T-cell (primary cell): ENCODE measurements at places on chromosomes 16 and 17. TPM values are rescaled to one million over a fixed set of nuclear protein-coding genes. Genes with fewer than 3 reads are reported as not detected.

- DNase-seq, result no peak
Measured at GRCh38 chr16:51898872-51899271, 648.1 kb downstream of the TOX3 start.

DNA sequence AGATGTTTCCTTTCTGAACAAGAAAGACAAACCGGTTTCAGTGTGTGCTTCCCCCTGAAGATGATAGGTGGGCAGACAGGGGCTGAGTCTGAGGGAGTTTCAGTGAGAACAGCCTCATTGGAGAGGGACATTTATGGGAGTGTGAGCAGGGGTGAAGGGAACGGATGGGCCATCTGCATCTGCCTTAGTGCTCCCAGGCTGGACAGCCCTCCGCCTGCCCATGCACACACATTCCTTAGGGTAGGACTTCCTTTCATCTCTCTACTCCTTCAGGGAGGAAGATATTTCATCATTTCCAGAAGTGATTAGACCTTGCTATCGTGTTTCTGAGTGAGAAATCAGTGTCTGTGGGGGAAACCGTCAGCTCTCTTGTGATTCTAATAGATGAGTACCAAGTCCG lies 3.8 kb downstream of the SHISA6 start:
- no peak for DNase-seq

DNA sequence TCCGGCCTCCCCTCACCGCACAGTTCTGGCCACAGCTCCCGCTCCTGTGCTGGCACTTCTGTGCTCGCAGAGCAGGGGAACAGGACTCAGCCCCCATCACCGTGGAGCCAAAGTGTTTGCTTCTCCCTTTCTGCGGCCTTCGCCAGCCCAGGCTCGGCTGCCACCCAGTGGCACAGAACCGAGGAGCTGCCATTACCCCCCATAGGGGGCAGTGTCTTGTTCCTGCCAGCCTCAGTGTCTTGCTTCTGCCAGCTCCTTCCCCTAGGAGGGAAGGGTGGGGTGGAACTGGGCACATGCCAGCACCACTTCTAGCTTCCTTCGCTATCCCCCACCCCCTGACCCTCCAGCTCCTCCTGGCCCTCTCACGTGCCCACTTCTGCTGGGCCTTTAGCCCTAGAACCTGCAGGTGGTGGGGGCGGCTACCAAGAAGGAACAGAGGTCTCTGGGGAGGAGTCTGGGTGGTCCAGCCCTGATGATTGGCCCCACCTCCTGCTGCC lies 645 bp upstream of the ELMO3 start:
- DNase-seq, result no peak

The KIF1C gene
- 15.3 TPM for total RNA-seq

The RAPGEFL1 gene
- 8.4 TPM for total RNA-seq

GRCh38 chr17:22671110-22671509 lies 978.8 kb downstream of the KCNJ18 start:
- no peak for DNase-seq

GRCh38 chr16:30053376-30054015 lies 12.1 kb upstream of the ALDOA start:
- no peak for DNase-seq

DNA sequence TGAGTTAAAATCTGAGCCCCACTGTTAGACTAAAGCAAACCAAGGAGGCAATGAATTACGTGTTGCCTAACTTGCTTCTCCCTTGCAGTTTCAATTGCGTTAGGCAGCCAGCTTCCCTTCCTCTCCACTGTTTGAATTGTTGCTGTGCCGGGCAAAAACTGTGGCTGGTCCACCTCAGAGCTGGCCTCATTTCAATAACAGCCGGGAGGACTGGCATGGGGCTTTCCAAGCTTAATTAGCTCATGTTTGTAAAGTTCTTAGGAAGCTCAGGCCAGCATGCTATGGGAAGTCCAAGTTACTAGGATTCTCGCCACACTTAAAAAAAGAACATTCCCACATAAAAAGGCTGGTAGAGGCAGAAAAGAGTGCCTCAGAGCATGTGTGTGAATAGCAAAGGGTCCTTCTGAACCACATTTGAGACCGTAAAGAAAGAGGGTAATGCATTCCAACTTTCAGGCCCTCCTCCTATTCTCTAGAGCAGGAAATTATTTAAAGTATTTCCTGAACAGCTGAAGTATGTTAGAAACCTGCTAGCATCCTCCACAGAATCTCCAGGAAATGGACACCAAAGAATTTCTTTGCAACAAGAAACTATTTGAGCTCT lies 79.0 kb upstream of the SMURF2 start:
- no peak for DNase-seq

The TMEM238L gene
- total RNA-seq, result not detected

- DNase-seq, result no peak
Measured at GRCh38 chr17:39973496-39973895, 7.1 kb upstream of the PSMD3 start.

DNA sequence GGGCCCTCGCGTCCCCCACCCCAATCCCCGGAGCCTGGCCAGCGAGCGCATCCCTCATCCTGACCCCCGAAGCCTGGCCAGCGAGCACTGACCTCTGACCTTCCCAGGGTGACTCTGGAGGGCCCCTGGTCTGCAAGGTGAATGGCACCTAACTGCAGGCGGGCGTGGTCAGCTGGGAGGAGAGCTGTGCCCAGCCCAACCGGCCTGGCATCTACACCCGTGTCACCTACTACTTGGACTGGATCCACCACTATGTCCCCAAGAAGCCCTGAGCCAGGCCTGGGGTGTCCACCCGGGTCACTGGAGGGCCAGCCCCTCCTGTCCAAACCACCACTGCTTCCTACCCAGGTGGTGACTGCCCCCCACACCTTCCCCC lies 2.3 kb downstream of the TPSD1 start:
- DNase-seq, result no peak

The CUEDC1 gene
- 0.69 TPM for total RNA-seq

The BAIAP2 gene
- total RNA-seq, result 12.0 TPM

DNA sequence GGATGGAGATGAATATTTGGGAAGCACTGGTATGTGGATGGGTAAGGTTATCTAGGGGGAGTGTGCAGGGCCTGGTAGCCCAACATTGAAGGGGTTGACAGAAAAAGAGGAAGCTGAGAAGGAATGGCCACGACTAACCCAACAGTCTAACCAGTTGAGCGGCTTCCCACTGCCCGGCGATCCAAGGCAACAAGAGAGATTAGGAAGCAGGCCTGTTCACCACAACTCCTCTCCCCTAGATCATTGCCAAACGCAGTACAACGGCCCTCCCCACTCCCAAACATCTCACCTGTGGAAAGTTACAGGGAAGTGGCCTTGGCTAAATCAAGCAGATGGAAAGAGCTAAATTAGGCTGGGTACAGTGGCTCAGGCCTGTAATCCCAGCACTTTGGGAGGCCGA lies 11.2 kb upstream of the RANGRF start:
- no peak for DNase-seq

DNA sequence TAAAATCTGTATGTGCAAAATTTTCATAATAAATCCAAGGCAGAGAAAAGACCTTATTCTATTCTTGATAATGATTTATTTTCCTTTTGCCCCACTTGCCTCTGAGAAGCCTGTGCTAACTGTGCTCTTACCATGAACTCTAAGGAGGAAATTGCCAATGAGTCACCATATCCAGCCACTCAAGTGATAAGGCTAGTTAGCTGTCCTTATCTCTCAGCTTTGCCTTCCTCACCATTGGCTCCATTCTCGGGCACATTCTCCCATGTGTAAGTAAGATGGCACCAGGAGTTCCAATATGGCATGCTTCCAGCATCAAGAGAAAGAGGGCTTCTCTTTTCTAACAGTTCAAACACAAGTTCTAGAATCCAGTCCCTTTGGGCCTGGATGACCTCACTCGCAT lies 142.4 kb downstream of the TOX3 start:
- no peak for DNase-seq

The CNTD1 gene
- total RNA-seq, result not detected

DNA sequence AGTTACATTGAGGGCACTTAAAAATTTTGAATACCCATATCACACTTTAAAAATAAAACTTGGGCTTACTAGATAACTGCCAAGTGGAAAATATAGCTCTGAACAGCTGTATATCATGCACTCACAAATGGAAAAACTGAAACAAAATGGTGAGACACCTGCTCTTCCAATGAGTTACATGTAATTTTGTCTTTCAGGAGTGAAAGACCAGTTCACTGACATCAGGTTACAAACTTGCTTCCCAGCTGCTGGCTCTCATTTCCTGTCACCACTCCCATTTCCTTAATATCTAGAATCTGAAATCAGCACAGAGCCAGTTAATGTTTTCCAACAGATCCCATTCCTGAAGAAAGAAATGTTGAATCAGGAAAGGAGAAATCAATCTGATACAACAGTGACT lies 10.8 kb downstream of the CSNK2A2 start:
- DNase-seq, result no peak

The LRRC36 gene
- total RNA-seq, result not detected

The NHLRC4 gene
- total RNA-seq, result 5.0 TPM

- DNase-seq, result no peak
Measured at GRCh38 chr17:16488186-16488967, 3.6 kb downstream of the LRRC75A start.

The ALDH3A1 gene
- not detected for total RNA-seq

The KCNJ16 gene
- total RNA-seq, result not detected

DNA sequence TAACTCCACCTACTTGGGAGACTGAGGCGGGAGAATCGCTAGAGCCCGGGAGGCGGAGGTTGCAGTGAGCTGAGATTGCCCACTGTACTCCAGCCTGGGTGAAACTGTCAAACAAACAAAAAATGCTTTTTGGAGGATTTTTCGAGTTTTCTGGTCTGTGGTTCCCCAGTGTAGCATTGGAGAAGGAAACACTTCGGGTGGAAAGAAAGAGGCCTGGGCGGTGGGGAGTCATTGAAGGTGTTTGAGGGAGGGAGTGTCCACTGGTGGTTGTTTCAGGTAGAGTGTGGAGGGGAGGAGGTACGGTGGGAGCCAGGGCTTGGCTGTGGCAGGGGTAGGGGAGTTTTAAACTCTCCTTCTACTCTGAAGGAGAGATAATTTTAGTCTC lies 1.2 kb downstream of the RNF213 start:
- DNase-seq, result no peak

DNA sequence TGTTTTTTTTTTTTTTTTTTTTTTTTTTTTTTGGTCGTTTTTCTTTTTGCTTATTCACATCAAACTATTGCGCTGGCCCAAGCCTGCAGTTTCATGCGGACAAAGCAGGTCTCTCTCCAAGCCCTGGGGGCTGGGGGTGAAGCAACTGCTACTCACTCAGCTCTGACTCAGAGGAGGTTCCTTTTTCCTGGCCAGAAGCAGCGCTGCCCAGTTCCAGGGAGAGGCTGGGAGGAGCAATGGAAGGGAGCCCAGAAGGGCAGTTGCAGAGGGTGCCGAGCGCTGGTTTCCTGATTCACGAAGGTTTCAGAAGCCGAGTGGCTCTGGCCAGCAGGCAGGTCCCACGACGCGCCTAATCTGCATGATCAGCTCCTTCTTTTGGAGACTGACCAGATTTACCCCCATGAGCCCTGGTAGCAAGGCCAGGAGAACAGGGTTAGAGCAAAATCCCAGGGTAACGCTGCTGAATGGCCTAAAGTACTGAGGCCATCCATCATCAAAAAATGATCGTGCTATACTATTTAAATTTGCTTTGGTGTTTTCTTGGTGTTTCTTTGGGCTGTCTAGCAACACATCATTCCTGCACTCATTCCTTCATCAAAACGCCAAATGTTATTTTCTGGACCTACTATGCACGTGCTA lies 144.7 kb upstream of the SOX9 start:
- no peak for DNase-seq

DNA sequence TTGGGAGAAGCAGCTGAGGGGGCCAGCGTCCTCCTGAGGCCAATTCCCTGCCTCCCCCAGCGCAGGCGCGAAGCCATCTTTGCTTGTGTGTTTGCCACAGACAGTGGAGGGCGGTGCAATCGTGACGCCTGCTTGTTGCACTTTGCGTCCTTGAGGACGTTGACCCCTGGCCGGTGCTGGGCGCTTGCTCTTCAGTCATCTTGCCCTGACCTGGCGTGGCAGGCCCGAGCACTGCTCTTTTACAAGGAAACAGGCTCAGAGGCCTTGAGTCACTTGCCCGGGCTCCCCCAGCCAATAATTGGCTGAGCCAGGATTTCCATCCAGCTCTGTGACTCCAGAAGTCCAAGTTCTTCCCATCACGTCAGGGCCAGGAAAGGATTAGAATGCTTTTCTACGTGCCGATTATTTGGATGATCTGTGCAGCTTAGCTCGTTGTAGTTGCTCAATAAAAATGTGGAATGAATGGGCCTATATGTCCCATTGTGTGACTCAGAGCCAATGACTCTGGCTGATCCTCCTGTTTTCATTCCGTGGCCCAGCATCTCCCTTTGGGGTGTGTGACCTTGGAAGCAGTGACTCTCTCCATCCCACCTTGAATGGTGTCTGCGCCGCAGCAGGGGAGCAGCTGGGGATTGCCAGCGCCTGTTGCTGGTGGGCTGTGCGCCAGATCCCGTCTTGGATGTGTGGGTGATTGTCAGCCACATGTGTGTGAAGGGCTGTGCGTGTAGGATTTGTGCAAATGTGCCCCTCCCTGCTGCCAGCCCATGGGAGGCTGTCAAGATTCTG lies 214.1 kb downstream of the SEC14L1 start:
- peak; percentile 8 for DNase-seq

- no peak for DNase-seq
Measured at GRCh38 chr16:29720703-29721102, 25.1 kb downstream of the C16orf54 start.

DNA sequence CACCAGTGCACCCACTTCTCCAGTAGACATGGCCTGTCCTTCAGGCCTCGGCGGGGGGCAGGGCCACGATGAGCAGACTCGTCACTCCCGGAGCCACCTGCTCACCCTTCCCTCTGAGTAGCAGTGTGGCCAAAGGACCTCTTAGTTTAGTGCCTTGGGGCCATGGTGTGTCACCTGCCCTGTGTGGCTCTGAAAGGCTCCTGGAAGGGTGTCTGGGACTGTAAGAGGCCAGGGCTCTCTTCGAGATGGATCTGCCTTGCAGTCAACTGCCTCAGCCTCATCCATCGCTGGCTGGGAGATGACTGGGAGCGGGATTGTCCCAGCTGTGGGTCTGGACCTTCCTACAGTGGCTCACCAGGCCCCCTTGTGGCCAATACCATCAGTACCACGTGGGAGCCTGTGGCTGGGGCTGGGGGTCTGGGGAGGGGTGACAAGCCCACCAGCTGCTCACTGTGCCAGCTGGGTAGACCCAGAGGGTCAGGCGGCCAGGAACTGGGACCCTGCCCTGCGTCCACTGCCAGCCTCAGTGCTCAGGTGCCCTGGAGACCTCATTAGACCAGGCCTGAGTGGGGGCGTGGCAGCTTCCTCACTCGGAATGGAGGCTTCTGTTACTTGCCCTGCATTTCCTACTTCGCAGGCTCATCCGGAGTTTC lies 133.4 kb downstream of the OR1D5 start:
- DNase-seq, result no peak

- no peak for DNase-seq
Measured at GRCh38 chr17:67322042-67322787, 44.2 kb downstream of the PSMD12 start.
